ENCODE measurements at places on chromosomes 5 and 9. TPM values are rescaled to one million over a fixed set of nuclear protein-coding genes. Genes with fewer than 3 reads are reported as not detected.

GRCh38 chr5:51484326-51484725 is 101.1 kb downstream of the ISL1 start:
- H3K4me1 ChIP-seq: no peaks in the 10 kb centered on the region
- no peak overlapping the region for H3K4me3 ChIP-seq
- H3K27me3 ChIP-seq: no peaks in the 10 kb centered on the region
- no peak overlapping the region for H3K27ac ChIP-seq
- no peak for DNase-seq

GRCh38 chr9:34976992-34977391 is 12.6 kb upstream of the DNAJB5 start:
- no peak overlapping the region for H3K27ac ChIP-seq
- no peaks in the 10 kb centered on the region for H3K27me3 ChIP-seq
- no peaks in the 10 kb centered on the region for H3K4me1 ChIP-seq
- no peak overlapping the region for H3K4me3 ChIP-seq
- no peaks in the 10 kb centered on the region for H3K36me3 ChIP-seq

DNA sequence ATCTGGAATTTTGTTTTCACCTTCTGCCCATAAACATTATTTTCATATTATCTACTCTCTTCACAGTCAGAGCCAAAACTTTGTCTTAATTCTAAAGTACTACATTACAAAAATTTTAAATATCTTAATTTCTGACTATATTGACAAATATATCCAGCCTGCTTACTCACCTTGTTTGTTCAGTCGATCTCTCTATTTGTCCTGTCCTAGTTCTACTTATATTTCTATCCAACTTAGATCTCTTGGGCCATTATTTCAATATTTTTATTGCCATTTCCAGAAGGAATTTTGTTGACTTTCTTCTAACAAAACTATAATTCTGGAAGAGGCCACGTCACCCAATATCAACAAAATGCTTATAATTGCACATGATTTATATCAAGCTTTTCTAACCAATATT is 652.8 kb upstream of the CTNND2 start:
- no peak for DNase-seq
- no peaks in the 10 kb centered on the region for H3K36me3 ChIP-seq
- no peaks in the 10 kb centered on the region for H3K27me3 ChIP-seq
- H3K4me3 ChIP-seq: no peak overlapping the region

GRCh38 chr5:83900306-83900705 is 179.7 kb upstream of the HAPLN1 start:
- H3K4me3 ChIP-seq: no peak overlapping the region
- no peaks in the 10 kb centered on the region for H3K36me3 ChIP-seq
- no peaks in the 10 kb centered on the region for H3K27me3 ChIP-seq
- no peak for DNase-seq

DNA sequence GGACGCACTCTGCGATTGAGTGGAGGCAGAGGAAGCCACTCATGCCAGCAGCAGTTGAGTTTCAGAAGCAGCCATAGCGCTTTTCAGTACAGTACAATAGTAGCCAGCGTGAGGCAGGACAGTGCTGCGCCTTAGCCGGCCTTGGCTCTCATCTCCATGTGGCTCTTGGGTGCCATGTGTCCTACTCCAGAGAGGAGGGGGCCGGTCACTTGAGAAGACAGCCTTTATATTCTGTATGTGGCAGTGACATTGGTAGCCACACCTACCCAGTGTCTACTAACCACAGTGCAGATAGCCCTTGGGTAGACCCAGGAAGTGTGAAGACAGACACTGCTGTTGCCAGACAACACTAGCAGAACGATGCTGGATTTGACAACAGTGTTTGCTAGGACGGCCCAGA is 42.3 kb downstream of the FAM78A start:
- no peak overlapping the region for H3K4me3 ChIP-seq
- no peaks in the 10 kb centered on the region for H3K4me1 ChIP-seq
- no peak for DNase-seq

GRCh38 chr9:104746285-104746684 is 1.2 kb upstream of the NIPSNAP3A start:
- no peak for DNase-seq
- H3K4me1 ChIP-seq: peaks cover 20% of the 10 kb centered on the region
- H3K27me3 ChIP-seq: no peaks in the 10 kb centered on the region
- peaks cover 4% of the 10 kb centered on the region for H3K36me3 ChIP-seq
- peak overlapping the region; percentile 88 for H3K4me3 ChIP-seq

- no peak overlapping the region for H3K4me3 ChIP-seq
- H3K4me1 ChIP-seq: no peaks in the 10 kb centered on the region
- H3K27ac ChIP-seq: no peak overlapping the region
These were observed 116.7 kb downstream of the ADAMTS2 start for GRCh38 chr5:179228341-179229121.

The MAST4 gene
- 9.4 TPM for total RNA-seq

The PAM gene
- 15.8 TPM for total RNA-seq

The DMRT2 gene
- not detected for total RNA-seq

The PIP5K1B gene
- not detected for total RNA-seq

Measured in right lobe of liver (tissue), 6 donors.